Activated naive CD4-positive, alpha-beta T cell treated with anti-CD3 and anti-CD28 coated beads, Interleukin-2, amount 50 U/mL, for 72 hours (primary cell): ENCODE measurements at places on chromosomes 11 and 22. TPM values are rescaled to one million over a fixed set of nuclear protein-coding genes. Genes with fewer than 3 reads are reported as not detected.

Gene DGAT2
- 1.1 TPM for total RNA-seq

Gene OVCH2
- total RNA-seq = not detected

Gene GLB1L2
- 2.4 TPM for total RNA-seq

Gene SLCO2B1
- total RNA-seq = not detected

Gene OR52I2
- total RNA-seq = not detected

Gene APLNR
- total RNA-seq = not detected

- DNase-seq = no peak
These were observed 850.5 kb downstream of the KCNA4 start for GRCh38 chr11:29166306-29166705.

DNA sequence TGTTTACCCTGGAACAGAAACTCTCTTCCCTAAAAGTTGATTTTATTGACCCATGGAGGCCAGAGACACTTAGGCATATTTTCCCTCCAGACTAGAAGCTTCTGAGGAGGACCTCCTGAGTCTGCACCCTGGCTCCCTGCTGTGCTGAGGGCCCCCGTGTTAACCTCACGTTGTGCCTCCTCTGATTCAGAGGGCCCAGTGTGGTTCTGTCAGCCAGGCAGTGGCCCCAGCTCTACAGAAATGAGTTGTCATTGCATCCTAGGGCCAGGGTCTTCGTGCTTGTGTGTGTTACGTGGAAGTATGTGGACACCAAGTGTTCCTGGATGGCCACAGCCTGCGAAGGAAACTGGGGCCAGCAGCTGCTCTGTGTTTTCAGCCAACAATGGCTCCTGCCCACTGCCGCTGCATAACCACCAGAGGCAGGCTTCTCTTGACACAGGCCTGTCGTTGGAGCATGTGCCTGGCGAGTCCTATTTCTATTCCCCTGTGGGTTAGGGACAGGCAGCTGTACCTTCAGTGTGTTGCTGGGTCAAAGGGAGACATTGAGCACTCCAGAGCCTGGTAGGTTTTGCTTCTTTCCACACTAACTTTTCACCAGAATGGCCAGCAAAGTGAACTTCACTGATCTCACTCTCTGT is 44.5 kb downstream of the MED15 start:
- peak; percentile 73 for DNase-seq

- no peak for DNase-seq
These were observed 3.8 kb upstream of the PYGM start for GRCh38 chr11:64763526-64764039.

- DNase-seq = no peak
These were observed 38.1 kb upstream of the PRDM11 start for GRCh38 chr11:45108070-45109064.

DNA sequence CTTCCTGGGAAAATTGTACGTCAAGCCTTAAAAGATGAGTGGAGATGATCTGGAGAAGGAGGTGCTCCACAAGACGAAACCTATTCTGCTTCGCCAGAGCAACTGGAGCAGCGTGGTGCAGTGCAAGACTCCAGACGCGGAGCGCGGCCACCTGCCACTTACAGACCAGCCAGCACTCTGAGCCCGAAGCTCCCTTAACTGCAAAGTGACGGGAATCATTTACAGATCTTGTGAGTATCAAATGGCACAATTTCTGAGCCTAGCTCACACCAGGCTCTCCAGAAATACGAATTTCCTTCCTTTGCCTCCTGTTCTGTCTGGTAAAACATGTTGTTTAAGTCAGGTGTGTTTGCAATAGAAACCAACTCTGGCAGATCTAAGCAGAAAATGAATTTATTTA is 369.3 kb downstream of the CADM1 start:
- DNase-seq = no peak

GRCh38 chr22:40210818-40211217 is 33.1 kb downstream of the TNRC6B start:
- no peak for DNase-seq

- no peak for DNase-seq
These were observed 14.3 kb upstream of the C11orf96 start for GRCh38 chr11:43927925-43928707.

DNA sequence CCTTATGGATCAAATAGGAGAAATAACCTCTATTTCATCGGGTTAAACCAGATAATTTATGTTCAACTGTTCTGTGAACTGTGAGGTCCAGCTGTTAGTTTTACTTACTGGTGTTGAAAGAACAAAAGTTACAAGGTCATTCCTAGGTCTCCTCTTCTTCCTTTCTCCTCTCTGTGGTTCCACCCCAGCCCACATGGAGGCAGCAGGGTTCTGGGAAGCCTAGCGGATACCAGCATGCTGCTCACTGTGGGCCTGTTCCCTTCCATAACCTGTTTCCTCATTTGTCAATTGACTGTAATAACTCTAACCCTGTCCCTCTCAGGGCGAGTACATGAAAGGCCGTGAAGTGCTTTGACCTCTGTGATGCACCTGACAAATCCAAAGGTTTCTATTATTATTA is 27.8 kb downstream of the RELT start:
- DNase-seq = no peak
